ENCODE measurements at places on chromosomes 4 and X.

GRCh38 chr4:83831588-83831987 lies 295.7 kb downstream of the GPAT3 start:
- DNase-seq = no peak

DNA sequence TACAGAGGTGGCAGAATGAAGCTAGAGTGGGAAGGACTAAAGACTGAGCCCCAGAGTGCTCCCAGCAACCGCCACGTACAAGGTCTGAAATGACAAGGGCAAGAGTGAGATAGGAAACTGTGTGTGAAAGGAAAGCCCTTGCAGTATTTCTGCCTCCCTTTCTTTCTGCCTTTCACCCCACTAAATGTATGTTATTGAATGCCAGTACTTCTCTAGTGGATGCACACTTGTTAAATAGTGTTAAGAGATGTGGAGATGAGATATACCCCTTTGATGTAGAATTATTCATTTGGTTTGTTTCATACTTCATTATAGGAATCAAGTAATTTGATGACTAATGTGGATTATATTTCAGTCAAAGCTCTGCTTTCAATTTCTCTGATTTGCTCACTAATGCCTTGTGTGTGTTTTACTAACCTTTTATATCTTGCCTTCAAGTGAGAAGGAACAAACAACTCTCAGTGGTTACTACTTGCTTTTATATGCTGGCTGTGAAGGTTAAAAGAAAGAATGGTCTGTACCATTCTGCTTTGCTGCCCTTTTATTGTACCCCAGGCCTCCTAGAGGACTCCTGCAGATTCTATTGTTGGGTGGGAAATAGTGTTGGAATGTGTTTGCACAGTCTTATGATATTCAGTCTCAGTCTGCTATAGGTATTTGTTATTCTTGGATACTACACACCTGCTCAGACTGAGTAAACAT lies 8.0 kb upstream of the ANXA3 start:
- no peak for DNase-seq

DNA sequence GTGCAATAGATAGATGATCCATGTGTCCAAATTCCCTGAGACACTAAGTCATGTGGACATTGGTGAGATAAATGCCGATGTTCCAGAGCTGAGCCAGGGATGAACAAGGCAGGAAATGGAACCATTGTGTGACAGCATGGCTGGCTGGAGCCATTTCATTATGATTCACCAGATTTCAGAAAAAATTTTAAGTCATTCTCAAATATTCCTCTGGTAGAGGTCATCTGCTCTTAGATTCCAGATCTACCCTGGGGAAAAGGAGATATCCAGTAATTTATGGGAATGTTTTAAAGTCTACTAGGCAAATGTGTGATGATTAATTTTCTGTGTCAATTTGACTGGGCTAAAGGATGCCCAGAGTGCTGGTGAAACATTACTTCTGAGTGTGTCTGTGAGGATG lies 287.3 kb downstream of the STK32B start:
- no peak for DNase-seq

DNA sequence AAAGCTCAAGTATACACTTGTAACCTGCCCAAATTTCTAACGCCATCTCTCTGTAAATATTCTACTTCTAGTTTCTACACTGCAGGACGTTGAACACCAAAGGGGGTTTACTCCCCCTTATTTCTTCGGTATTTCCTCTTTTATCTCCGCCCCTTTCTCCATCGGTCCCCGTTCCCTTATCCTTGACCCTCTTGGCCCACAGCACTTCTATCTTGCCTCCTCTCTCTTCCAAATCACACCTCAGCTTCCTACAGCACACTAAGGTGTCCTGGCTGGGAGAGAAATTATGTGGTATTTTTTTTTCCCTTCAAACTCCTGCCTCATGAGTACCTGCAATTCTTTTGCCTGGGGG lies 715 bp downstream of the ZMAT1 start:
- DNase-seq = no peak

GRCh38 chr4:42732776-42733175 lies 75.9 kb upstream of the ATP8A1 start:
- no peak for DNase-seq

- DNase-seq = peak; percentile 96
These were observed 426 bp upstream of the C4orf51 start for GRCh38 chr4:145679520-145679919.

- peak; percentile 93 for DNase-seq
These were observed 70.7 kb downstream of the ANKRD50 start for GRCh38 chr4:124641715-124642381.

DNA sequence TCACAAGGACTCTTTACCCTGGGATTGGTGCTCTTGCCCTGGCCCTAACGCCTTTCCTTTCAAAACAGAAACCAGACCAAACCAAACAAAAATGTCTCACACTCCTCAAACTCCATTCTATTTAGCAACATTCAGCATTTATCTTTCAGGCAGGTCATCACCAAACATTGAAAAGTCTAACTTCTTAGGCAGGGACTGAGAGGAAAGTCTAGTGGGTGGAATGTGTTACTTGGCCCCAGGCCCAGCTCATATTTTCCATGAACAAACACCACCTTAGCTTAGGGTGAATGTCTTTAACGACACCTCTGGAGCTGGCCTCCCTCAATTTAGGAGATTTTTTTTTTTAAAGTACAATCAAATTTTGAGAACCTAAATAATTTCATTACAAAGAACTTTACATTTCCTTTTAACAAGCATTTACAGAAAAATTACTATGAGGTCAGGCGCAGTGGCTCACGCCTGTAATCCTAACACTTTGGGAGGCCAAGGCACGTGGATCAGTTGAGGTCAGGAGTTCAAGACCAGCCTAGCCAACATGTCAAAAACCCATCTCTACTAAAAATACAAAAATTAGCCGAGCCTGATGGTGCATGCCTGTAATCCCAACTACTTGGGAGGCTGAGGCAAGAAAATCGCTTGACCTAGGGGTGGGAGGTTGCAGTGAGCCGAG lies 10.2 kb upstream of the N4BP2 start:
- DNase-seq = no peak

DNA sequence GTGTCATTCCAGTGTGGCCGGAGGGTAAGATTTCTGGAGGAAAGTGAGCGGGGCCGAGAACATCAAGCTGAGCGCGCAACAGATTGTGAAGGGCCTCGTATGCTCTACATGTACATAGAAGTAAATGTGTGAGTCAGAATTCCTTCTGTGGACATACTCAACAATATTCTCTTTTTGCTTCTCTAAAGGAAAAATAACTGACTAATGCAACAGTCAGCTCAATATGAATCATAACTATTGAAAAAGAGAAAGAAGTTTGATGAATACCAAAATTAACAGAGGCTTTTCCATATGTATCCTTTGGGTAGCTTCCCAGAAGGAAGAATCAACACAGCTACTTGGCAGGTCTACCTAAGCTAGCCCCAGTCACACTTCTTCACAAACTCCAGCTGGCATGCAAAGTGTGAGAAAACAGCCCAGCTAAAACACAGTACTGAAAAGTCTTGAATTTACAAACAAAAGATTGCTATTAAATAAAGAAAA lies 87.5 kb upstream of the ZFP42 start:
- DNase-seq = no peak

DNA sequence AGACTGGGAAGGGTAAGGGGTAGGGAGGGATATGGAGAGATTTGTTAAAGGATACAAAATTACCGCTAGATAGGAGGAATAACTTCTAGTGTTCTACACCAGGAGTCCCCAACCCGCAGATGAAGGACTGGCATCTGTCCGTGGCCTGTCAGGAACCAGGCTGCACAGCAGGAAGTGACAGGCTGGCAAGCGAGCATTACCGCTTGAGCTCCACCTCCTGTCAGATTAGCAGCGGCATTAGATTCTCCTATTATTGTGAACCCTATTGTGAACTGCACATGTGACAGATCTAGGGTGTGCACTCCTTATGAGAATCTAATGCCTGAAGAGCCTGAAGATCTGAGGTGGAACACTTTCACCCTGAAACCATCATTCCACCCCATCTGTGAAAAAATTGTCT lies 27.9 kb upstream of the BBS7 start:
- no peak for DNase-seq

DNA sequence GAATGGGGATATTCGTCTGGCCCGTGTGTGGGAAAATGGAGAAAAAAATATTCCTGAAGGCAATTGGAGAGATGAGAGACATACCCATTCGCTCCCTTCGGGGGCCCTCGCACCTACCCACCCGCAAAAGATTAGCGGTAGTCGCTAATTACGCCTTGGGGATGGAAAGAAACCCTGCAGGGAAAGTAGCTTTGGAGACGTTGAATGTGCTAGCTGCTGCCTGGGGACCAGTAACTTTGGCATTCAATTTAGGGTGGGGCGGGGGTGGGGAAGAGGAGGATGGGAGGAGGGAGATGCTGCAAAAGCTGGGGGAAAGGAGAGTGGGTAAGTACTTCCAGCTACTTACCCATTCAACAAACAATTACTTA lies 407 bp upstream of the ZC4H2 start:
- no peak for DNase-seq

GRCh38 chrX:43627669-43628068 lies 28.4 kb upstream of the MAOA start:
- no peak for DNase-seq

- DNase-seq = no peak
These were observed 53.0 kb upstream of the SHISA3 start for GRCh38 chr4:42344309-42344708.

DNA sequence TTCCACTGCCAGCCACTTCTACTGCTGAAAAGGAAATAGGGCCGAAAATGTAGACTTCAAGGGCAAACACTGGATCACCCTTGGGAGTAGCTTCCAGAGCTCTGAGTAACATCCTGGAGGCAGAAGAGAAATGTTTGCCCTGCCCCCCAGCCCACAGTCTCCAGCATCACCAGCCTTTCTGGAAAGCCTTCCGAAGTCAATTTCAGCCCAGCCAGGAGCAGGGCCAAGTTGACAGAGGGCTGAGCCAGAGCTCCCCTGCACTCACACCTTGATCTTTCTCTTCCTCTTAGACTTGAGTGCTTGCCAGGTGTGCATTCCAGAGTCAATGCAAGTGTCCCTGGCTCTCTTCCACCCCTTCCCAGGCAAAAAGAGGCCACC lies 35.2 kb downstream of the SLC25A5 start:
- peak; percentile 9 for DNase-seq

GRCh38 chr4:140092094-140092851 lies 61.7 kb downstream of the MAML3 start:
- no peak for DNase-seq

- no peak for DNase-seq
These were observed 6.1 kb downstream of the TAF9B start for GRCh38 chrX:78133238-78133960.

DNA sequence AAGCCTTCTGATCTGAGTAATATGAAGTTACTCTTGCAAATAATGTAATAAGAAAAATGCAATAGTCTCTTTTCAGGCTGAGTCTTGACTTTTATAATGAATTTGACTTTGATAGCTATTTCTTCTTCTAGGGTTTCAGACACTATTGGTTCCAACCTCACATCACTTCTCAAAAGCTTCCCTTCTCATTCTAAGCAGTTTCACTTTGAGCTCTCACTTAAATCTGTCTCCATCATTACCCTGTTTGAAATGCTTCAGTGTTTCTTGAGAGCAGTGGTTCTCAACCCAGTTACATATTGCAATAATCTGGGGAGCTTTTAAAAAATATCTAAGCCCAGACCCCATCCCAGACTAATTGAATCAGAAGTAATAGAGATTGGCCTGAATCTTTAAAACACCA lies 40.5 kb upstream of the BMP2K start:
- no peak for DNase-seq

- no peak for DNase-seq
These were observed 2.3 kb upstream of the RNF212 start for GRCh38 chr4:1115528-1116293.

- no peak for DNase-seq
These were observed 14.0 kb upstream of the PITX2 start for GRCh38 chr4:110636680-110637407.

DNA sequence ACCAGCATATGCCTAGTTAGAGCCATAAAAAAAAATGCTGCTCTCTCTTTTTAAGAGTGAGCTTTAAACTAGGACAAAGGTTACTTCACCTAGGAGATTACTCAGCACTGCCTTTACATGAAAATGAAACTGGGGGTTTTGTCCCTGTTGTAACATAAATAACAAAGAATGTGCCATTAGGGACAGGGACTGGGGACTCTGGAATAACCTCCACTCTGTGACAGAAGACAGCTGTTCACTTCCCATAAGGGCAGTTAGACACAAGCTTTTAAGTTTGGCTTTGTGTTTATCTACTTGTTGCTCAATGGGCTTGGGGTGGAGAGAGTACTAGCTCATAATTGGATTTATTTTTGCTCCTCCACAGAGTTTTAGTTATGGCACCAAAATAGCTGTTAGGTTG lies 11.9 kb downstream of the ENPEP start:
- DNase-seq = no peak

- DNase-seq = no peak
These were observed 188.4 kb downstream of the GASK1B start for GRCh38 chr4:157984285-157984911.

DNA sequence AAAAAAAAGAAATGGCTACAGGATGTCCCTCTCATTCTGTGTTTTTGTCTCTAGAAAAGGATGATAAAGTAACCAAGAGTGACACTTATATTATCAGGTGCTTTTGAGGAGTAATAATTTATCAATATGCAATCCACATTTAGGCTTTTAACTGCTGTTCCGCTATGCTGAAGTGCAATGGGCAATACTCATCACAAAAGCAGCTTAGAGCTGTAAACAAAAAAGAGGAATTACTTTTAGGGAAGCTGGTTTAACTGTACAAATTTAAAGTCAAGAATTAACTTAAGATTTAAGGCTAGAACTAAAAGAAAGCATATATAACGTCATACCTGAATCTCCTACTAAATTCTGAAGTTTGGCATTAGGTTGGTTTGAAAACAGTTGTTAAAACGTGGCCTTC lies 93.5 kb upstream of the DDX3X start:
- DNase-seq = no peak

DNA sequence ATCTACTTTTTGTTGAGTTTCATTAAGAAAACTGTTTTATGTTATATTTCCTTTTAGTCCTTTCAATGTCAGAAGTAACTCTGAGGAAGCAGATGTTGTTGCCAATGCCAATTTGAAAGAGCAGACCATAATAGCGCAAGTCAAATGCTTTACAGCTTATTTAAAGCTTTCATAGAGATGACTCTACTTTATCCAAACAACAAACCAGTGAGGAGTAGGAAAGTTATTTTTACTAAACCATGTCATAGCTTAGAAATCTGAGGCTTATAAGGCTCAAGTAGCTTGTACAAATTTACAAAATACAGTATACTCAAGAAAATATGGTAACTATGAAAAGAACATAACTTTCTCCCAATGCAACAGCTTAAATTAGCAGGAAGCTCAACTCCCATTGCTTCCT lies 40.1 kb upstream of the SPOCK3 start:
- no peak for DNase-seq

- DNase-seq = no peak
These were observed 120.4 kb upstream of the STX18 start for GRCh38 chr4:4662230-4662629.

DNA sequence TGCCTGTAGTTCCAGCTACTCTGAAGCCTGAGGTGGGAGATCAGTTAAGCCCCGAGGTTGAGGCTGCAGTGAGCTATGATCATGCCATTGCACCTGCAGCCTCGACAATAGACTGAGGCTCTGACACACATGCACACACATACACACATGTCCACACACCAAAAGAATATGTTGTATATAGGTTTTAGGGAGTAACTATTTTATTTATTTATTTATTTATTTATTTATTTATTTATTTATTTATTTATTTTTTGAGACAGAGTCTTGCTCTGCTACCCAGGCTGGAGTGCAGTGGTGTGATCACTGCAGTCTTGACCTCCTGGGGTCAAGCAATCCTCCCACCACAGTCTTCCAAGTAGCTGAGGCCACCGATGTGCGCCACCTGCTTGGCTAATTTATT lies 78.3 kb downstream of the DCLK2 start:
- no peak for DNase-seq

GRCh38 chrX:24229976-24230375 lies 80.4 kb downstream of the ZFX start:
- no peak for DNase-seq

GRCh38 chr4:101730291-101731117 lies 60.0 kb upstream of the BANK1 start:
- peak; percentile 23 for DNase-seq

Measured in kidney epithelial cell (primary cell).